ENCODE measurements at places on chromosomes 1 and 21.

- peak; percentile 73 for DNase-seq
Observed at GRCh38 chr1:183598386-183598785, 8.1 kb upstream of the NCF2 start.

GRCh38 chr1:70497152-70497551 lies 86.1 kb downstream of the CTH start:
- DNase-seq = no peak

DNA sequence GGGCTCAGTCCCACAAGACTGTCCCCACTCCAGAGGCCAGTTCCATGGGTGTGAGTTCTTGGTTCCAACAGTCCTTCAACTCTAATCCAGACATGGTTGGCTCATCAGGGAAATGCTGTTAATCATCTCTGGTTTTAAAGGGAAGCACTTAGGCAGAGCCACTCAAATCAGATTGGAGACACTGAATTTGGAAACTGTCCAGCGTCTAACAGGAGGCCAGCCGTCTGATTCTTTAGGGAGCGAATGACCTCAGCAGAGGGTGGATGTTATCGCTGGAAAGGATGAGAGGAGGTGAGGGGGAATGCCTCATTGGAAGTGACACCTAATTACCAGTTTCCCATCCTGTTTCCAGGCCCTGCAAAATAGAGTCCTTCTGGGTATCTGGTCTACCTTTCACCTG lies 22.8 kb upstream of the LRRC38 start:
- DNase-seq = no peak

GRCh38 chr1:89539128-89539527 lies 14.5 kb downstream of the LRRC8B start:
- DNase-seq = no peak

DNA sequence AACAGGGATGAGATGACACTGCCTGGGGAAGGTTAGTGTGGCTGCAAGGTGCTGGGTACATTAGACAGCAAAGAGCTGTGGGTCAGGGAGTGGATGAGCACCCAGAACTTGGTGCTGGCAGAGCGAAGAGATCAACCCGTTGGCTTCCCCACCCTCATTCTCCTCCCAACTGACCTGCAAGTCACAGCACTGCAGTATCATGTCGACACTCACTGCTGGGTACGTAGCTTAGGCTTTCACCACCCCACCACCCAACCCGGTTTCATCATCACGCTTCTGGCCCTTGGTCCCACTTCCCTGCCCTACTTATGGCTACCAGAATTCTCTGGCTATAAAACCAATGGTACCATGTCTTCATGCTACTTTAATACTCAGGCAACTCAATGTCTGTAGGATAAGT lies 73.6 kb upstream of the LYST start:
- no peak for DNase-seq

- DNase-seq = no peak
Observed at GRCh38 chr1:108813326-108813725, 43.6 kb downstream of the AKNAD1 start.

GRCh38 chr1:172338295-172338735 lies 82.2 kb upstream of the C1orf105 start:
- no peak for DNase-seq

DNA sequence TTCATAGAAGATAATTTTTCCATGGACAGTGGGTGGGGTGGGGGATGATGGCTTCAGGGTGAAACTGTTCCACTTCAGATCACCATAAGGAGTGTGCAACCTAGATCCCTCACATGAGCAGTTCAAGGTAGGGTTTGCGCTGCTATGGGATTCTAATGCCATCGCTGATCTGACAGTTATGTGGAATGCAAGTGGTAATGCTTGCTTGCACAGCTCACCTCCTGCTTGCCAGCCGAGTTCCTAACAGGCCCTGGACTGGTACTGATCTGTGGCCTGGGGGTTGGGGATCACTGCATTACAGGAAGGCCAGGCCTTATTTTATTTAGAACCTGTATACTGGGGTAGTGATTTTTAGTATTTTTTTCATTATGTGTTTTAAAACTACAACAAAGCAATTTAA lies 22.0 kb downstream of the MAN1A2 start:
- DNase-seq = no peak

GRCh38 chr1:30757352-30758120 lies at the start of gene LAPTM5:
TSS of gene LAPTM5 (minus strand) at chr1:30757774. CDS start at chr1:30757745, 29 bp downstream.
- DNase-seq = no peak

DNA sequence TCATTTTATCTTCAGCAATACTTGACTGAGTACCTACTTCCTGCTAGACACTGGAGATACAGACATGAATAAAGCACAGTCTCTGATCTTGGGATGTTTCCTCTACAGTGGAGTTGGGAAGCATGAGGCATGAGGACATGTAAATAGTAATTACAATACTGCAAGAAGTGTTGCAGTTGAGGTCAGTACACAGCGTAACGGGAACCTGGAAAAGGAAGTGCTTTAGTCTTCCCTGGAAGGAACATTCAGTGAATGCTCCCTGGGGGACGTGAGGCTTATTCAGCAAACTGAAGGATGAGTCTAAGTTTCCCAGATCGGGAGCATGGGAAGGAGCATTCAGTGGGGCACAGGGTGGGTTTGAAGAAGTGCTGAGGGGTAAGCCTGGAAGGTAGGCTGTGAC lies 112.4 kb downstream of the PIK3R3 start:
- DNase-seq = no peak

DNA sequence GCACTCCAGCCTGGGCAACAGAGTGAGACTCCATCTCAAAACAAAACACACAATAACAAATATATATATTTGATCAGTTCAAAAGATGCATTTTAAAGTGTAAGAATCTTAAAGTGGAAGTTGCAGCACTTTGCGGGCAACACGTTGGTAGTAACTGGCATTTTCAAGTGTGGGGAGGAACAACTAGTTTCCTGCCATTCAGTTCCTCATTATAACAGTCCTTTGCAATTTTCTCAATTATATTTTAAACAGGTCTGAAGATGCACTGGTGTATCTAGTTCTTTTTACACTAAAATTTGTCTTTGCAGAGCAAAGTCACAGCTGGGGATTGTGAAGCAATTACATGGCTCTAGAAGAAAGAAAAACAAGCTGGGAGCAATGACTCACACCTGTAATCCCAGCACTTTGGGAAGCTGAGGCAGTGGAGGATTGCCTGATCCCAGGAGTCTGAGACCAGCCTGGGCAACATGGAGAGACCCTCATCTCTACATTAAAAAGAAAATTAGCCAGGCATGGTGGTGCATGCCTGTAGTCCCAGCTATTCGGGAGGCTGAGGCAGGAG lies 25.3 kb downstream of the RRAGC start:
- DNase-seq = no peak

- DNase-seq = no peak
Observed at GRCh38 chr1:56329970-56330369, 249.4 kb downstream of the PLPP3 start.

DNA sequence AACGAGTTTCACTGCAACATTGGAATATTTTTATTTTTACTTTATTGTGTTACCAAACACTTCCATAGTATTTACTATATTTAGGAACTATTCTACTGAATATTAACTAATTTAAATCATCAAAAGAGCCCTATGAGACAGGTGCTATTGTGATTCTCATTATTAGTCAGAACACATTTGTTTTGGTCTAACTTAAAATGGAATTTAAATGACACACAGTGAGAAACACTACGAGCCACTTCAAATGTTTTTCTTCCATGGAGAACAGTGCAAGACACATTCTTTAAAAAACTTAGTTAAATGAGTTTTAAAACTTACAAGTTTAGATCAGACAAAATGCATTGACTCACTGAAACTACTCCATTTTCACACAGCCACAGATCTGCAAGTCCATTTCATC lies 6.6 kb upstream of the TRAF3IP3 start:
- no peak for DNase-seq

DNA sequence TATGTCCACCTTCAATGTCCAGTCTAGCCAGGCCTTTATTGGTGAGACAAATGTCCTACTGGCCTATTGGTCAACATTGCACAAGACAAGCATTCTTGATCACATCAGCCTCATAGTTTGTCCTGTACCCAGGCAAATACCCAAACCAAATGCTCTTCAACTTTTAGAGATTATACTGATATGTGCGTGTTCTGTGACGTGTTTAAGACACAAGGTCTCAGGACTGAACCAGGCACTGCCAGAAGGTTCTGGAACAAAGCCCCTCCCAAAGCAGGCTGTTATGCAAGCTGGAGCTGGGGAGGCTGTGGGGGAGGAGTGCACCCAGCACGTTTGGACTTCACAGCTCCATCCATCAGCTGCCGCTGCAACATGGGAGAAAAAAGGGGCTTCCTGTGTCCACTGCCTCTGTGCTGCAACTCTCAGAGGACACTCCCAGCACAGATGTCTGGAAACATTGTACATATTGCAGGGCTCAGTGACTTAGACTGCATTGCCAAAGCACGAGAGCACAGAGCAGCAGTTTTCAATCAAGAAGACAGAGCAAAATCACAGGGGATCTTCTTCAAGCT lies 45.9 kb downstream of the NID1 start:
- DNase-seq = peak; percentile 60

DNA sequence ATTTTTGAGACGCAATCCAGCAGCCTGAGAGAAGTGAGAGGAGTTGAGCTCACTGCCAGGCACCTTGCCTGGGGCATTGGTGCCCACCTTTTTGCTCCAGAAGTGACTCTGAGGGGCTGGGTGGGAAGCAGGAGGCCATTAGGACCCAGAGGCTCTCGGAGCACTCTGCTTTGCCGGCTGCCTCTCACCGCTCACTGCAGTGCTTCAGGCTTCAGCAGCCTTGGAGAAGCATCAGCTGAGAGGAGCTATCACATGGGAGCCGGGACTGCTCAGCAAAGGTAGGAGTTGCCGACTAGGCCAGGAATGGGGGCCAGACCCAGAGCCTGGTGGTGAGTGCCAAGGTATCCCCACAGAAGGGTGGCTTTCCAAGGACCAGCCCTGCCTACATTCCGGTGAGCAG lies at the start of gene GPR61:
TSS of gene GPR61 (plus strand) at position 197 of the 400 bp plus-strand sequence. CDS start 3,151 bp downstream, outside the sequence.
- DNase-seq = no peak

DNA sequence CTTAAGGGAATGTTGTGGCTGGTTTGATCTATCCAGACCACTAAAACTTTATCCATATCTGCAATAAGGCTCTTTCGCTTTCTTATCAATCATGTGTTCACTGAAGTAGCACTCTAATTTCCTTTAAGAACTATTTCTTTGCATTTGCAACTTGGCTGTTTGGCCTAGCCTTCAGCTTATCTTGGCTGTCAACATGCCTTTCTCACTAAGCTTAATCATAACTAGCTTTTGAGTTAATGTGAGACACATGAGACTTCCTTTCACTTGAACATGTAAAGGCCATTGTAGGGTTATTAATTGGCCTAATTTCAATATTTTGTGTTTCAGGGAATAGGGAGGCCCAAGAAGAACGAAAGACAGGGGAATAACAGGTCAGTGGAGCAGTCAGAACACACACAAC lies 124.7 kb downstream of the TNFSF18 start:
- DNase-seq = no peak

- DNase-seq = no peak
Observed at GRCh38 chr1:27166351-27166802, 11.5 kb upstream of the SLC9A1 start.

GRCh38 chr1:208189716-208190115 lies 54.5 kb downstream of the PLXNA2 start:
- DNase-seq = no peak

DNA sequence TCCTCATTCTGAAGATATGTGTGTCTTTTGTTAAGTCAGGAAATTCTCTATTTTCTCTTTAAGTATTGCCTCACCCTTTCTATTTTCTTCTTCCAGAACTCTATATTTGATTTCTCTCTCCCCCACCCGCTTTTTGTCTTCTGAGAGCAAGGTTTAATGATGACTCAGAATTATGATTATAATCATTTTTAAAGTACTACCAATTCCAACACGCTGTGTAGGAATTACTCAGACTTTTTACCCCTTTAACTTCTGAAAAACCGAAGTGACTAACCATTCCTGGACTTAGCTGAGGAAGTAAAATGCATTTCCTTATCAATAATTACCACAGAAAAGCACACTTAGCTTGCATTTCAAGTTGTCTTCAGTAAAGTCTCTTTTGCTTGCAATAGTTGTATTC lies 20.8 kb upstream of the SCYL3 start:
- no peak for DNase-seq

Data from large intestine (tissue), 12 donors.